Spinal cord (tissue), 10 donors: ENCODE measurements at places on chromosomes 5 and 9. TPM values are rescaled to one million over a fixed set of nuclear protein-coding genes. Genes with fewer than 3 reads are reported as not detected.

ANKRD31 gene
- polyA plus RNA-seq = 0.53 TPM

GRCh38 chr5:104540448-104540847, 977.9 kb upstream of the NUDT12 start:
- no peak for DNase-seq

GRCh38 chr9:133184971-133185370, 21.3 kb upstream of the GBGT1 start:
- DNase-seq = no peak

GRCh38 chr5:131413605-131414559, 150.0 kb downstream of the CDC42SE2 start:
- DNase-seq = no peak

DNA sequence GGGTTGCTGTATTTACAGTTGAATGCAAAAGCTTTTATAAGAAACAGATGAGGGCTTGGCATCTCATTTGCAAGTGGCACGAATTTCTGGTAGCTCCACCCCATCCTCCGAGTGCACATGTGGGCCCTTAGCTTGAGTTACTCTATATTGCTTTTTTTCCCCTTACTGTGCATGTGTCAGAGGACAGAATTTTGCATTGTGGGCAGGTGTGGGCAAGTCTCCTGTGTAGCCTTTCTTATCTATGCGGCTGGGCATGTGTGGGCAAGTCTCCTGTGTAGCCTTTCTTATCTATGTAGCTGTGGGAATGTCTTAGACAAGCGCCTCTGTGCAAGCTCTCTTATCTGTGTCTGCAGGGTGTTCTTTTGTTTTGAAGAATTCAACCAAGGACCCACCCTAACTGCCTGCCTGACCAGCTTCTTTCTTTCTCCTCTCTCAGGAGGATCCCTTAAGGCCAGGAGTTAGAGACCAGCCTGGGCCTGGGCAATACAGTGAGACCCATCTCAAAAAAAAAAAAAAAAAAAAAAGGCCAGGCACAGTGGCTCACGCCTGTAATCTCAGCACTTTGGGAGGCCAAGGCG, 34.1 kb upstream of the SIL1 start:
- no peak for DNase-seq

DNA sequence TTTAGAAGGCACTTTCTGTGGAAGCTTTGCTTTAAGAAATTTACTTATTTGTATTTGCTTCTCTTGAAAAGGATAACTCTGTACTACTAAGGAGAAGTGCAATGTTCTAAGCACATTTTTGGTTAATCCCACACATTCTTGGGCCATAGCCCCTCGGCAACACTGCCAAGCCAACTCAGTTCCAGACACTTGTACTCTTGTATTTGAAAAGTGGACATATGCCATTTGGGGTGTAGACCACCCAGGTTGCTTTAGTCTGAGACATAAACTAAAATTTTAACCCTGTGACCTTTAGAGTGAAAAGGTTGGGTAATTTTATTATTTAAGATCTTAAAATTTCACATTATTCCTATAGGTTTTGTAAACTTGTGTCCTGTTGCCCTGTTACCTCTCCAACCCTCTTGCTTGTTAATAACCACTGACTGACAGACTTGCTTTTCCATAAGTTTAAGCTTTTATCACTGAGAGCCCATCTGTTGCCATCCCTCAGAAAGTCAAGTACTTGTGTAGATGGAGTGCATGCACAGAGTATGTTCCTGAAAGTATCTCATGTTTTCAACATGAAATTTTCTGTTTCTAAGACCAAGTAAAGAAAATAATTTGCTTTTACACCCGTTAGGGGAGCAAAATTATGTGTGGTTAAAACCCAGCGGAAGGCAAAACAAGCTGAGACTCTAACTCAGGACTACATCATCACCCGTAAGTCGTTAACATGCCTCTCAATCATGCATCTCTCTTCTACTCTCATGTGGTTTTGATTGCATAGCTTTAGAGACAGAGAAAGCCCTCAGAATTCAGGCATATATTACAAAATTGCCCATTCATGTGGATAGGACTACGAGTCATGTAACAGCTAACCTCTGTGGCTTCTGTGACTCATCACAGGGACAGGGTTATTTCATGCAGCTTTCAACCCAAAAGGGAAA, 117.3 kb downstream of the GDNF start:
- DNase-seq = no peak
